ENCODE measurements at places on chromosomes 4 and X.

DNA sequence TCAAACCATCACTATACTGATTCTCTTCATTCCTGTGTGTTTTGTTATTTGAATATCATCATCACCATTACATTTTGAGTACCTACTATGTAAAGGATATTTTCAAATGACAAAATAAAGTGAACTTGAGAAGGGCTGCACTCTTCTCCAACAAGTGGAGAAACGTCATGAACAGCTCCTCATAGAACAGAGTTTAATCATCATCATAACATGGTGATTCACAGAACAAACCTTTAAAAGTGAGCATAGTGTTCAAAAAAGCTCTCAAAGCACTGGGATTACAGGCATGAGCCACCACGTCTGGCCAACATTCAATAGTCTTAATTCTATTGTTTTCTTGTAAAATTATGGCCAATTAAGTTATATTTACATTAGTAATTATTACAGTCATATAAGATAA is 993.9 kb downstream of the PDHA2 start:
- no peak for DNase-seq

DNA sequence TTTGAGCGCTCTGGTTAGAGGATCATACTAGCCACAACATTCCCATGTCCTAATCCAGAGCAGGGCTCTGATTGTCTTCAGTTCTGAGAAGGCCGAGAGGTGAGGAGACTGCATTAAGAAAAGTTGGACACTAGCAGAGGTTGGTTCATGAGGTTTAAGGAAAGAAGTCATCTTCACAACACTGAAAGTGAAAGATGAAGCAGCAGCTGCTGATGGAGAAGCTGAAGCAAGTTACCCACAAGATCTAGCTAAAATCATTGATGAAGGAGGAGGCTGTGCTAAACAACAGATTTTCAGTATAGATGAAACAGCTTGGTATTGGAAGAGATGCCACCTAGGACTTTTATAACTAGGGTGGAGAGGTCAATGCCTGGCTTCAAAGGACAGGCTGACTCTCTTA is 36.8 kb downstream of the RAP1GDS1 start:
- DNase-seq, result no peak

DNA sequence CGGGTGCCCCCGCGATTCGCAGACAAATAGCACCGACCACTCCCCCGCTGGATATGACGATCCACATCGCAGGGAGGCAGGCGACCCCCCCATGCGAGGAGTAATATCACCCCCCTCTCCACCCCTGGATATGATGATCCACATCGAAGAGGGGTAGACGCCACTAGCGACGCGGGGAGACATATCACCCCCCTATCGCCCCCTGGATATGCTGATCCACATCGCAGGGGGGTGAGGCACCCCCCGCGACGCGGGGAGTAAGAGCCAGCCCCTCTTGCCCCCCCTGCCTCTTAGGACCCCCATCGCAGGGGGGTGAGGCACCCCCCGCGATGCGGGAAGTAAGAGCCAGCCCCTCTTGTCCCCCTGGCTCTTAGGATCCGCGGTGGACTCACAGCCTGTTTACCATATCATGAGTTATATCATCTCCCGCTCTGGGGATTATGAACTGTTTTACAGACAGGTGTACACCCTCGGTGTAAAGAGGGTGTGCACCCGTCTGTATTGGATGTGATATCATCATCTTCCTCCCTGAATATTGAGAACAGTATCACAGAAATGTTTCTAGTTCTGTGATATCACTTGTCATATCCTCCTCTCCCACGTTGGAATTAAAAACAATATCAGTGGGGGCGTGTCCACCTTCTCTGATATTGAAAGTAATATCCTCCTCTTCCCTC is 22.7 kb upstream of the DRD5 start:
- DNase-seq, result no peak

GRCh38 chrX:1144293-1144692 is 68.2 kb downstream of the CRLF2 start:
- DNase-seq, result no peak

DNA sequence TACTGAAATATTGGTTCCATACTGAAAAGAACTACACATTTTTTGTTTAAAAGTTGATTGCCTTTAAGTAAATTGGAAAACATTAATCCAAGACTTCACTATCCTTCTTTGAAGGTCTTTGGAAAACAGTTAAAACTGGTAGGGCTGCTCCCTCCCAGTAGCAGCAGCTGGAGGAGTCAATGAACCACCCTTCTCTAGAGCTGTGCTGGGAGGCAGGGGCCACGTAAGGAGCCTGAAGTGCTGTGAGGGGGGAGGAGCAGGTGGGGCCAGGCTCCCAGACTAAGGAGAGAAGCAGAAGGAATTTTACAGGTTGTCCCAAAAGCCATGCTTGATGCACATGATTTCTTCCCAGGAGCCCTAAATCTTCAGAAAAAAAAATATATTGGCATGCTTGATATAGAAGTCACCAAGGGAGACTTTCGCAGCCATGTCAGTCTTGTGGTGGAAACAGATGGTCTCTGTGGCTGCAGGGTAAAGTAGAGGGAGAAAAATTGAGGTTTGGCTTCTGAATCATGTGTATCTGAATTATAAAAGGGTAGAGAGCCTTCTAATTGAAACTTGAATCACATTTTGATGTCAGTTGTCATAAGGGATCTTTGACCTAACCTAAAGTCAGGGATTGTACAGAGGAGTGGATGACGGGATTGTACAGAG is 673.2 kb upstream of the FRG1 start:
- no peak for DNase-seq

GRCh38 chr4:71206763-71207162 is 132.1 kb upstream of the SLC4A4 start:
- no peak for DNase-seq

DNA sequence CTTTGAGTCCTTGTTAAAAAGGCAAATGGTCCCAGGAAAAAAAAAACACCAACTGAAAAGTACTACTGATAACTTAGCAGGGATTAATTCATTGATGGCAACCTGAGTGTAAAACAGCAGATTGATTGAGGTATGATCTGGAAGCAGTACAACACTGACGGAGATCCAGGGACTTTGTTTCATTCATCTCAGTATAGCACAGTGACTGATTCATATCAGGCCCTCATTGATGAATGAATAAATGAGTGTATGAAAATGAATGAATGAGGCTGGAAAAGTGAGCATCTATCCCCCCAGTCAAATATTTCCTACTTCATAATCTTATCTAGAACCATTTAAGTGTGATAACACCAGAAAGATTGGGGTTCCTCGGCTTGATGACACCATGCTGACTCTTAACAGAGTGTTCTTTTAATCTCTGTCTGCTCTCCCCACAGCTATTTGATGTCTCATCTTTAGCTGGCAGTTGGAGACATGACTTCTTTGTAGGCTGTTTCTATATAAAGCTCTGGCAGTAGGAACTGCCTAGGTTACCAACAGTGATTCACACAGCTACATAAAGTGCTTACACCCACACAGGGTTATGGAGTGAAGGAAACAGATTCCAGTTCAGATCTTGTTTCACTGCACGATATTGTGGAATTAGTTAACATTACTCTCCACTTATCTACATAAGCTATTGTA is 18.6 kb upstream of the RNF128 start:
- no peak for DNase-seq

DNA sequence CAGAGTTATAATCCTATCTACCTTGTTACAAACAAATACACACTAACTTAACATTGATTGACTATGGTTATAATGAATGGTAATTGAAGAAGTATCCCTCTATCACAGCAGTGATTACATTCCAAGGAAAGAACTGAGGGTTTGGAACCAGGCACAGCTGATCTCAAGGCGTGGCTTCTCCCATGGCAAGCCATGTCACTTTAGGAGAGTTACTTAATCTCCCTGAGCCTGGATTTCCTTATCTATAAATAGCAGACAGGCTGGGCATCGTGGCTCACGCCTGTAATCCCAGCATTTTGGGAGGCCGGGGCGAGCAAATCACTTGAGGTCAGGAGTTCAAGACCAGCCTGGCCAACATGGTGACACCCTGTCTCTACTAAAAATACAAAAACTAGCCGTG is 25.6 kb downstream of the SORBS2 start:
- DNase-seq, result no peak

DNA sequence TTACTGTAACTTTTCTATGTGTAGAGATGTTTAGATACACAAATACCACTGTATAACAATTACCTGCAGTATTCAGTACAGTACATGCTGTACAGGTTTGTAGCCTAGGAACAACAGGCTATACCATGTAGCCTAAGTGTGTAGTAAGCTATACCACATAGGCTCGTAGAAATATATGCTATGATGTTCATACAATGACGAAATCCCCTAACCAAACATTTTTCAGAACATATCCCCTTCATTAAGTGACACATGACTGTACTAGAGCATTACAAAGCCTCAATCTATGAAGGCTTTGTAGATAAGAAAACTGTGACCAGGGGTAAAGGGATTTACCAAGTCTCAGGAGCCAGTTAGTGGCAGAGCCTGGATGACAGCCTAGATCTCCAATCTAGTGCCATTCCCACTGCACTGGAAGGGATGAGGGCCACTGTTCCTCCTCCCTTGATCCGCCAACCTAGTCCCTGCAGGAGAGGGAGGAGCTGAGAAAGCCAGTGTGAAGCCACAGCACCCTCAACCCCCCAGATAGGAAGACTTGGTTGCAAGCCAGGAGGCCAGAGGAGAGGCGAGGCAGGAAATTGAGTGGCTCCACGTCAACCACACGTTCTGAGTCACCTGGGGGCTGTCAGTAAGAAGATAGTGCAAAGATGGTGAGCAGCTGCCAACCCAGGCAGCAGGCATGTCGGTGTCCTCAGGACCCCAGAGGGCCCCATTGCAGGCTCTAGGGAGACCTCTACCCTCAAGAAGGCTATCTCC is 227.7 kb downstream of the BCOR start:
- DNase-seq, result no peak

- no peak for DNase-seq
These were observed 20.8 kb downstream of the RLIM start for GRCh38 chrX:74593593-74593992.

DNA sequence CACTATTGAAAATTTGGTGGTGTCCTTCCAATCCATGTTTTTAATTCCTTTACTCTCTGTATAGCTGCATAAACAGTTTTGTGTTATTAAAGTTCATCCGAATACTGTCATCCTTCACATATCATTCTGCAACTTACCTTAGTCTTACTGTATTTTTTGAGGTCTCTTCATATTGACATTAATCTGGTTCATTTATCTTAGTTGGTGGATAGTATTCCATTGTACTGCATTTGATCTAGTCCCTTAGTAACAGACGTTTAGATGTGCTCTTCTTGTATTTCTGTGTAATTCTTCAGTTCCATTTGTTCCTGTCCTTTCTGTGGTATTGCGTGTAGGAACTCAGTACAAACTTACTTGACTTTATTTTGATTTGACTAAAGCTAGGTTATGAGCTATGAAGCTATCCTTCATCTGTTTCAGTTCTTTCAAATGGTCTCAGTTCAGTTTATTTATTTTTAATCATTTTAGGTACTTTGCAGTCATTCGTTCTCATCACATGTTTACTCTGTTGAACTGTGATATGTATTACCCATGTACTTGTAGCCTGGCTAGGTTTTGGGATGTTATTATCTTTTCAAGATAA is 41.3 kb downstream of the RAPGEF2 start:
- DNase-seq, result no peak

DNA sequence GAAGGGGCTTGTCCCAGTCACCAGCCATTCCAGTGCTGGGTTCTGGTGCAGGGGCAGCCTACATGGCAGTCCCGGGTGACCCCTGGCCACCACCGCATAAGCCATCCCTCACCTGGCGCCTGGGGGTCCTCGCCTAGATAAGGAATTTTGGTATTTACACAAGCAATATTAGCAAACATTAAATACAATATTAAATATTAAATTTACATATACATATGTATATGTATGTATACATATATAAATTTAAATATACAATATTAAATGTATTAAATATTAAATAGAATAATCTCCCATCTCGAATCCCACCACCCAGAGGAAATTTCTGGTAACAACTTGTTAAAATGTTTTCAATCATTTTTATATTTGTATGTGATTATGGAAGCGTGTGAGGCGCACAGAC is 104.6 kb upstream of the AFAP1 start:
- no peak for DNase-seq

DNA sequence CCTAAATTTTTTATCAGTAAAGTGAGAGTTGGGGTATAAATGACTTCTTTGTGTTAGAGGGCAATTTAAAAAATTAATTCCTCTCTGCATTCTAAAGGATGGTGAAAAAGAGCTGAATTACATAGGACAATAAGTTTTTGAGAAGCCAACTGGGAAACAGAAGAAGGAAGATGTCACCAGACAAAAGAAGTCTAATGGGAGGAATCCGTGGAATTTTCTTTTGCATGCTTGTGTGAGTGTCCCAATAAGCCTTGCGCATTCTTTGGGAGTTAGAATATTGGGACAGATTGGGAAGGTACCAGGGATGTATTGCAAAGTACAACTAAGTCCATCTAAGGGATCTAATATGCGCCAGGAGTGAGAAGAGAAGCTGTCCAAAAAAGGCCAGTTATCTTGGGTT is 35.1 kb upstream of the NR3C2 start:
- DNase-seq, result no peak

DNA sequence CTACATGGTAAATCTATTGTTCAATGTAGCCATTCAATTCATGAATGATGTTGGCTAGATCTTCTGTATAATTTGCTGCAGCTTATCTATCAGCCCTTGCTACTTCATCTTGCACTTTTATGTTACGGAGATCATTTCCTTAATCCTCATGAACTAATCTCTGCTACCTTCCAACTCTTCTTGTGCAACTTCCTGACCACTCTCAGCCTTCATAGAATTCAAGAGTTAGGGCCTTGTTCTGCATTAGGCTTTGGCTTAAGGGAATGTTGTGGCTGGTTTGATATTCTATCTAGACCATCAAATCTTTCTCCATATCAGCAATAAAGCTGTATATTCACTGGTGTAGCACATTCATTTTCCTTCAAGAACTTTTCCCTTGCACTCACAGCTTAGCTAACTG is 36.7 kb upstream of the MAP9 start:
- DNase-seq, result no peak

GRCh38 chr4:41257257-41257901 is 651 bp downstream of the UCHL1 start:
- peak; percentile 85 for DNase-seq

DNA sequence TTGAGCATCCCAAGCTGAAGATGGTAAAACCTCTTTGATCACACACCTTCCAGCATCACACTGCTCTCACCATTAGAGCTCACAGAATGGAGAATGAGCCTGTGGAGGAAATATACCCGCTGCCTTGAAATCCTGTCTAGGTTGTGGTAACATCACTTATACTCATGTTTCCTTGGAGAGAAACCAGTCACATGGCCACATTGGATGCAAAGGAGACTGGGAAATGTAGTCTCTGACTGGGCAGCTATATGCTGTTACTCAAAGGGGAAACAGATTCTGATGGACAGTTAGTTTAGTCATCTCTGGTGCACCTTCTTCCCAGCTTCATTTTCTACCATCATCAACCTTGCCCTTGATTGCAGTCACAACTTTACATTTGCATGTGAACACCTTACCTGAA is 286.3 kb downstream of the ANKRD50 start:
- DNase-seq, result no peak
